ENCODE measurements at places on chromosomes 5 and 9.

DNA sequence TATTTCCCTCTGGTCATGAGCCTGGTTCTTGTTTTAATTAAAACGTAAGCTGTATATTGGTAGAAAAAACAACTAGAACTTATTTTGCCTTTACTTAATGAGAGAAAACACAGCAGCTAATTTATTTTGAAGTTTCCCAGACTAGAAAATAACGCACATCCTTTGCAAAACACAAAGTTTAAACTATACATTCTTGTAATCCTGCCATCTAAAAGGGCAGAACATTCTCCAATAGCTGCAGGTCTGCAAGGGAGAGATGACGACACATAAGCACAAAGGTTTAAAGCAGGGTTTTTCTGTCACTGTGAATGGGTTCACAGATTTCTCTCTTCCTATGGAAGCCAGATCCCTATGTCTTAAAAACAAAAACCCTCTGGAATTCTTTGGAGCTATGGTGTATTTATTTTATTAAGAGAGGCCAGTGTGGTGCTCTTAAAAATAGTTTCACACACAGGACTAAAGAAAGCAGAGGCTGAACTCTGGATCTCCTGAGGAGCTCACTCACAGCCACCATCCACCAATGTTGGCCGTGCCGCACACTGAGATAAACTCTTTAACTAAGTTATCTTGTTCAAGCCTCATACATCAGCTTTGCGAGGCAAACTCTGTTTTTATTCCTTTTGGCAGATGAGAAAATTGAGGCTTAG lies 82.4 kb downstream of the SNCAIP start:
- no peak for DNase-seq

DNA sequence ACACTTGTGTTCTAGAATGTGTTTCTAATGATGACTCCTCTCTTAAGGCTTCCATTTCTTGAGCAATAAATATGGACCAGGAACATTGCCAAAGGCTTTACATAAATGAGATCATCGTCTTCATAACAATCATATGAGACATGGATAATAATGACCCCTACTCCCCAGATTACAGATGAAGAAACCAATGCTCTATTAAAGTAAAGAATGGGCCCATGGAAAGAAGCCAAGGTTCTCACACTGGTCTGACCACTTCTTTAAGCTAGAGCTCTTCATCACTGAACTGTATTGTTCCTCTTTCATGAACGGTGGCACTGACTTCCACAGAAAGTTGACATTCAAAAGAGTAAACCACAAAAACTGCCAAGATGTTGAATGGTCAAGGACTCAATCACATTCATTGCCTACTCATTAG lies 65.3 kb downstream of the MARCHF3 start:
- no peak for DNase-seq

- no peak for DNase-seq
These were observed 11.2 kb upstream of the SEC16A start for GRCh38 chr9:136494012-136494411.

DNA sequence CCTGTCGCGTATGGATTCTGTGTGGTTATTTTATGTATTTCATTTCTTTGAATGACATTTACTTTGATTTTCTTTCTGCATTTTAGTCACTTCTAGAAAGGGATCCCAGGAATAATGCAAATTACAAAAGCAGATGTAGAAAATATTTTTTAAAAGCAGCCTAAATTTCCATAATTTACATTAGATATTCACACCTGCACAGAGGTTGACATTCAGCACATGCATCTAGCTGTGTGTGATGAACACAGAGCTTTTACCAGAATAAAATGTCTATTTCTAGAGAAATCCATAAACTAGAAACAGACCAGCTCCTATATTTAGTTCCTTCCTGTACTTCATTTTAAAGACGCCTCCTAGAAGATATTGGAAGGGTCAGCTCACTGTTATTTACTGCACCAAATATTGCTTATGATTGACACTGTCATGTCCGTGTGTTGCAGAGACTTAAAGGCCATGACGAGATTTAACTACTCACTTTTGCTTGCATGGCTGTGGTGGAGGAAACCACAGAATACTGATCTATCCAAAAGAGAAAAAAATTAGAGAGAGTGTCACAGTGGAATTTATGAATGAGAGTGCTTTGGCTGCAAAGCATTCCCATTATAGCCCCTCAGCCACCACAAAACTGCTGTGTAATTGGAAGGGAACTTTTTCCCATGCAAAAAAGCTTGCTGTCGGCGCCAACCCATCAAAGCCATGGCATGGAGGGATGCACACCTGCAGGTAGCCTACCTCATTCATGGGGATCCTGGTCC lies 58.1 kb downstream of the EBF1 start:
- no peak for DNase-seq

- no peak for DNase-seq
These were observed 32.2 kb downstream of the IER5L start for GRCh38 chr9:129145841-129146292.

DNA sequence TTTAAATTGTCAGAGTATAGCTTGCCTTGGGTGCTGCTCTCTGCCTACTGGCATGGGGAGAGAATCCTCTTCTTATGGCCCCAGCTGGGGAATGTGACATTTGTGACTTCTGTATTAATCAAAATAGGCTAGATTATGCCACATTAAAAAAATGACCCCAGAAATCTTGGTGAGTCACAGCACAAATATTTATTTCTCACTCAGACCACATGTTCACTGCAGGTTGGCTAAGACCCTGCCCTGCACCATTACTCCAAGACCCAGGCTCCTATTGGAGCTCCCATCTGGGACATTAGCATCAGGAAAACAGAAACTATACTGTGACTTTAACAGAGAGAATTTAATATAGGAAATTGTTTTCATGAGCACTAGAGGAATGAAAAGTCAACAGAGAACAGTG lies 16.6 kb upstream of the WHRN start:
- DNase-seq, result no peak

DNA sequence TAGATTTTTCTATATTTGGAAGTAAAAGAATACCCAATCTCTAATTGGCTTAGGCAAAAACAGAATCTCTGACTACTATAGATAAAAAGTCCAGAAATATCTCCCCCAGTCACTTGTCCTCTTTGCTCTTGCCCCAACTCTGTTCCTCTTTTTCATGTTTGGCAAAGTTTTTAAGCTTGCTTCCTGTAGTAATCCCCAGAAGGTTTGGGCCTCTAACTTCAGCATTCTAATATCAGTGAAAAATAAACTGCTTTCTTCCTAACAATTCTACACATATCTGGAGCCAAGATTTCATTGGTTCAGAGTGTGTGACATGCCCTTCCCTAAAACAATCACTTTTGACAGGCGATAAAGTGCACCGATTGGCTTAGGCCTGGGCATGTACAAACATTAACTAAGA lies 1680.3 kb downstream of the MAT2B start:
- no peak for DNase-seq

DNA sequence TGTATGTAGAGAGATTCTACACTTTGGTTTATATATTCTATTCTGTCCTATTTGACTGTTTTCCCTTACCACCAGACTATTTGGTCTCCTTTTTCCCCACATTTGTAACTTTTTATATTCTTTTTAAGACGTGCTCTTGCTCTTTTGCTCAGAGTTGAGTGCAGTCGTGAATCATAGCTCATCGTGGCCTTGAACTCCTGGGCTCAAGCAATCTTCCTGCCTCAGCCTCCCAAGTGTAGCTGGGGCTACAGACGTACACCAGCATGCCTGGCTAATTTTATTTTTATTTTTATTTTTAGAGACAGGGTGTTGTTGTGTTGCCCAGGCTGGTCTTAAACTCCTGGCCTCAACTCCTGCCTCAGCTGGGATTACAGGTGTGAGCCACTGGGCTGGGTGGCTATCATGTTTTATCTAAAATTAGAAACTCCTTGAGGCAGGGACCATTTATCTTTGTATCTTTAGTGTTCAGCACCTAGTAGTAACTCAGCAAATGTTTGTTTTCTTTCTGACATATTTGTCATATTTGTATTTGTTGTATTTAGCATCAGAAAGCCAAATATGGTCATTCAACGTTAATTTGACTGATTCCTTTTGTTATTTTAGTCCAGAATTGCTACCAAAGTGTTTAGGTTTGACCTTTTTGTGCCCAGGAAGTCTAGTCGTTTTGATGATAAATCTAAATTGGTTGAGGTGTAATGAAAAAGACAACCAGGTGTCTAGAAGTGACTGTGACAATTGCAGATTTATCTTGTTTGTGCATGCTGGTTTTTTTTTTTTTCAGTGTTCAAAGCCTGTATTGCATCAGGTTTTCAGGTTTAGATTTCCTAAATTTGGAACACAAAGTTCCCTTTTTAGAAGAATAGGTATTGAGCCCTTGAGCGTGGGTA lies 44.3 kb downstream of the ERBIN start:
- DNase-seq, result no peak

GRCh38 chr9:14561929-14562405 lies 131.3 kb downstream of the ZDHHC21 start:
- no peak for DNase-seq

DNA sequence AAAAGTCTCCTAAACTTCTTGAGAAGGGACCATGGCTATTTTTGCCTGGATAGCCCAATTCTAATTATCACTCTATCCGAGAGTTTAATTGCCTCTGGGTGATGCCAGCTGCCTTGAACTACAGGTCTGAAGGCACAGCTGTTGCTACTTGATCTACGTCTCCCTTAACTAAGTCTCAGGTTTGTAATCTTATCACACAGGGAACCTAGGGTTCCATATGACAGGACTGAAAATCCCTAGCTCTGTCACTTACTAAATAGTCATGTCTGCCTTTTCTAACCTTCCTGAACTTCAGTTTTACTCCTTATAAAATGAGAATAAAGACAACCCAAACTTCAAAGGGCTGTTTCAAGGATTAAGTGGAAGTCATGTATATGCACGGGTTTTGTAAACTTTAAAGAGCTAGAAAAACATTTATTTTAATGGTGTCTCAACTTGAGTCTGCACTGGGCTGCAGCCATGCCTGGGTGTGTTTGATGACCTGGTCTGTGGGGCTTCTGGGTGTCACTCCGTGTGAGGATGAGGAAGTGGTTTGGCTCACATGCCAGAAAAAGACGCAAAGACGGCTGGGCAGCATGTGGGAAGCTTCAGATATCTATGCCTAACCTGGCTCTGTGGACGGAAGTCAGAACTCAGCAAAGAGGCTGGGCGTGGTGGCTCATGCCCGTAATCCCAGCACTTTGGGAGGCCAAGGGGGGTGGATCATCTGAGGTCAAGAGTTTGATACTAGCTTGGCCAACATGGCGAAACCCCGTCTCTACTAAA lies 129.3 kb upstream of the SLC44A1 start:
- DNase-seq, result no peak

- no peak for DNase-seq
These were observed 219.8 kb downstream of the SLIT3 start for GRCh38 chr5:169081000-169081724.

GRCh38 chr5:22557251-22557650 lies 295.9 kb downstream of the CDH12 start:
- DNase-seq, result no peak

GRCh38 chr5:127400539-127400938 lies 109.9 kb downstream of the MEGF10 start:
- no peak for DNase-seq

GRCh38 chr5:10233505-10233904 lies 16.2 kb downstream of the ATPSCKMT start:
- DNase-seq, result no peak

DNA sequence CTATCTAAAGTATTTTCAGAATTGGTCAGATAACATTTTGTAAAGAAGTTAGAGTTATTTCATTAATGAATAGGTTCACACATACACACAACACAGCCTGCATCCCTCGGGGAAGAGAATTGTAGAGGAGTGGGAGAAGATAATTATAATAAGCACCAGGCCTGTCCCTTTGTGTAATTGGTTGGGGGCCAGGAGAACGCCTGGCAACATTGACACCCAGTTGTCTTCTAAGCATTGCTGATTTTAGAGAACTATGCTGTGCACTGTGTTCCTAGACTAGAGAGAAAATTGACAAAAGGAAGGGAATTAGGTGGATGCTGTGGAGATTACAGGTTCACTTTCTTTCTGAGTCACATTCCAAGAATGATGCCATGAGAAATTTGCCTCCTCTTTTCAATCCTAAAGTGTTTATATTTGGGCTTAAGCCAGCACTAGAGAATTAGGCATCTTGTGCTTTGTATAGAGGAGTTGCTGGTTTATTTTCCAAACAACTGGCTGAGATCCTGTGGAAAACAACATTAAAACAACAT lies 247.6 kb downstream of the COX7C start:
- no peak for DNase-seq

DNA sequence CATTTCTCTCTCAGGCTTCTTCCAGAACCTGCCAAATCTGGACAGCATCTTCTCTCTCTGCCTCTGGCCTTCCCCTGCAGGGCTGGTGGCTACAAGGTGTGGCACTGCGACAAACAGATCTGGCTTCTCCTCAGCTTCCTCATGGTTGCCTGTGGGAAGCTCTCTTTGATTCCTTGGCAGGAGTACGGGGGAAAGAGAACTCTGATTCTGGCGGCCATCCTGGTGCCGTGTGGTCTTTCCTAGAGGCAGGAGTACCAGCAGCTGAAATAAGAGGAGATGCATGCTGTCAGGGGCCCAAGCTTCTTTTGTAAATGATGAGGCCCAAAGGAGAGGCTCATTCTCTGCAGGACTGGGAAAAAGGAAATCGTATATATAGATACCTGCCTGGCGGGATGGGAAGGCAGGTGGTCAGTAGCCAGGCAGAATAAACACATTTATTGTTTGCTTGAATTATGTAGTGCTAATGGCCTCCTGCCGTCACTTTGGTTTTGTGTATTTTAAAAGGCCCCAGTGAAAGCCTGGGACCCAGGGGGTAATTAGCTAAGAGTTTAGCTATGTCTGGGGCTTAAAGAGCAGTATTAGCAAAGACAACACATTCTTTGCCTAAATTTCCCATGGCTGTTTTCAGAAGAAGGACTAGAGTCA lies at the start of gene CER1:
CER1 (minus strand) TSS at position 343 of the 645 bp plus-strand sequence; CDS start at position 282, 61 bp downstream.
- no peak for DNase-seq

DNA sequence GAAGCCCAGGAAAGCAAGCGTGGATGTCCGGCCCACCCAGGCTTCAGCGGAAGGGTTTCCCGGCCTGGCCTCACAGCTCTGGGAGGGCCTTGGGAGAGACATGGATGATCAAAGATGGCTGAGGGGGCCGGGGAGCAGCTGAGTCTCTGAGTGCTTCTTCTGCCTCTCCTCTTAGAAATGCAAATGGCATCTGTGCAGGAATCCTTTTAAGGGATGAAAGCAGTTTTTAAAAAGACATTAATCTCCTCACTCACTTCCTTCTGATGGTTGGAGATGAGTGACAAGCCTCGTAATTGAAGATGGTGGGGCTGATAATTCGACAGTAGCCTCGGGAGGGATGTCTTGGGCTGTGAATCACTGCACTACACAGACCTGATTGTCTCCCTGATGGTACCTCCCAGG lies 24.3 kb upstream of the PITX1 start:
- DNase-seq, result no peak

- no peak for DNase-seq
These were observed 192.4 kb downstream of the ACTL7B start for GRCh38 chr9:108663422-108663821.
